G401 (cell line): ENCODE measurements at places on chromosomes 1 and 21.

- no peak for DNase-seq
These were observed 24.8 kb downstream of the SLC2A1 start for GRCh38 chr1:42933610-42934491.

GRCh38 chr1:43908858-43909257 is 24.7 kb upstream of the ARTN start:
- no peak for DNase-seq

GRCh38 chr1:227526524-227526923 is 36.8 kb upstream of the ZNF678 start:
- no peak for DNase-seq

DNA sequence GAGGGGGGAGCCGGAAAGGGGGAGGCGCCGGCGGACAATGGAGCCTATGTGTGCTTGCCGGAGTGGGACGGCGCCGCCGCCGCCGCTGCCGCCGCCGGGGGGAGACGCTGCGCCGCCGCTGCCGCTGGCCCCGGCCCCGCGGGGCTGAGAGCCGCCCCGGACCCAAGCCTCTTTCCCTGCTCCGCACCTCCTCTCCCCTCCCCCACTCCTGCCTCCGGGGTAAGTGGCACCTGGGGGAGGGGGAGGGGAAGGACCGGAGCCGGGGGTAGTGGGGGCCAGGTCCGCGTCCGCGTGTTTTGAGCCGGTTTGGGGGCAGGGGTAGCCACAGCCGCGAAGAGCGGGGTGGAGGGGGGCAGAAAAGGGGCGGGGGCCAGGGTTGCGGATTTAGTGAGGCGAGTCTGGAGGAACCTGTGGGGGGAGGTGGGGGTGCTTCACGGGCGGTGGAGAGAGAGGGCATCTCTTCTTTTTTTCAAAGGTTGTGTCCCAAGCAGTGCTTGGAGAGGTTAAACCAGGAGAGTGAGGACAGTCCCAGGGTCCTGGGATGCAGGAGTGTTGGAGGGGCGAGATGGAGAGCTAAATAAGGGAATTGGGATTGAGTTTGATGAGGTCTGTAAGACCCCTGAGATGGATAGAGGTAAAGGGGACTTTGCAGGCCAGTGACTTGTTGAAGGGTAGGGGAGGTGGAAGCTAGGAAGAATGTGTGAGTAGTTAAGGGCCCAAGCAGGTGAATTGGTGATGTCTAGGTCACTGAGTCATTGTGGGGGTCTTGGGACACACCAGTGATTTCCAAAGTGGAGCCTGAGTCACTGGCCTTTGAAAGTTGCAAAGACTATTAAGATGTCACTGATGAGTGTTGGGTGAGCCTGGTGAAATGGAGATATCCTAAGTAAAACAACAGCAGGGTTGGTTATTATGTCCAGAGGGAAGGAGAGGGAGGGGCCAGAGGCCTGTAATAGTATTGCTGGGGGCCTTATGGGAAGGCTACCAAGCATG is 59.1 kb downstream of the BCL9 start:
- no peak for DNase-seq

DNA sequence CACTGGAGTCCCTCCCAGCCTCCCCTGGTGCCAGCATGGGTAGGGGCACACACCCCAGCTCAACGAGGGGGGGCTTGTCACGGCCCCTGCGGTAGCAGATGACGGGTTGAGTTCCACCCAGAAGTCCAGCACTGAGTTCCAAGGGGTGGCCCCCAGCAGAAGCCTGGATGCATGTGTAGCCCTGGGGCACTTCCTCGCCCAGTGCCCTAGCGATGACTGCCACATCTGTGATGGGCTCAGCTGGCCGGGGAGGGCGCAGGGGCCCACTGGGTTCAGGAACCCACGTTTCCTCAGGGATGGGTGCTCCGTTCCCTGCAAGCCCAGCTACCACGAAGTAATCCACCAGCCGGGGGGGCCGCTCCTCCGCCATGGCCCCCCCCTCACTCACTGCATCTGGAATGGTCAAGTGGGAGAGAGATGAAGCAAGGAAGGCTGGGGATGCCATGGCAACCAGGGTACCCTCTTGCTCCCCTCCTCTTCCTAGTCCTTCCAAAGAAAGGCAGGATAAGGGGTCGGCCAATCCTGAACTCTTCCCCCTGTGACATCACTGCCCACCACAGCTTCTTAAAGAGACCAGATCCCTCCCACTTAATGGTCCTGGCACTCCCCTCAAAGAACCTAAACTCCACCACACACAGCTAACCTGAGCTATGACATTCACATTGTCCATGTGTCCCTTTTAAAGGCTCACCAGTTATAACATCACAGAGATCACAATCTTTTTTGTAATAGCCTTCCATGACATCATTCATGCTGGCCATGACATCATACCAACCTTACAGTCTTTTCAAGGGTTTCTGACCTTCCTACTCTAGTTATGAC is 2.3 kb downstream of the DENND4B start:
- no peak for DNase-seq

GRCh38 chr1:19507516-19507915 is 22.2 kb upstream of the CAPZB start:
- DNase-seq: no peak

- no peak for DNase-seq
These were observed 59.6 kb downstream of the PGBD5 start for GRCh38 chr1:230366504-230366915.

GRCh38 chr1:78303620-78304019 is 187.2 kb upstream of the PTGFR start:
- no peak for DNase-seq

GRCh38 chr1:41394369-41394744 is 33.1 kb downstream of the FOXO6 start:
- no peak for DNase-seq

DNA sequence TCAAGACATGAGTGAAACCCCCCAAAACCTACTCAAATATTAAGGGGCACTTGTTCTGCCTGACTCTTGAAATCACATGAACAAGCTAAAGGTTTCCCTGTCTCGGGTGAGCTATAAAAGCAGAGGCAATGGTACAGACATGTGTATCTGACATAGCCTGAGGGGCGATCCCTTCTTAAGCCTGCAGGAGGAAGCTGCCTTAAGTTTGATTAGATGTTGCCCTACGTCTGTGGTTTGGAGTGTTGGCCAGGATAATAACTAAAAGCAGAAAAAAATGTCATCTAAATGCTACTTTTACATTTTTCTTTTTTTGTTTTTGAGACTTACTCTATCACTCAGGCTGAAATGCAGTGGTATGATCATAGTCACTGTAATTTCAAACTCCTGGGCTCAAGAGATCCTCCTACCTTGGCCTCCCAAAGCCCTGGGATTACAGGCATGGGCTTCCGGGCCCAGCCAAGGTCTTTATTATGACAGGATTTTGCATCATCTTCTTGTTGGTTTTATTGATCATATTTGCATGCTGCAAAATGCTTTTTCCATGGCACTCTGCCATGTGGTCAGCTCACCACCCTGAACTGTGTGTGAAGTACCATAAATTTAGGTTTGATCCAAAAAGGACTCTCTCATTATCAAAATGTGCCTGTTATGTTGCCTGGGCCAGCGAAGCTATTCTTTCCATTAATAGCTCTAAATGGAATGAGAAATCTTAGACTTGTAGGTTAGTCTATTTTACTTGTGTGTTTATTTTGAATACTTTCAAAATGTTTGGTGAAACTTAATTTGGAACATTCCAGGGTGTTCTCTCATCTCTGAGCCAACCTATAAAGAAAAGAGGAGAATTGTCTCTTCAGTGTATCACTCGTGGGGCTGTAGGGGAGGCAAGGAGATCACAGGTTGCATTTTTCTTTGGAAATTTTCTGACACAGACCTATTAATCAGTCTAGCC is 15.0 kb upstream of the HMGN1 start:
- DNase-seq: no peak

DNA sequence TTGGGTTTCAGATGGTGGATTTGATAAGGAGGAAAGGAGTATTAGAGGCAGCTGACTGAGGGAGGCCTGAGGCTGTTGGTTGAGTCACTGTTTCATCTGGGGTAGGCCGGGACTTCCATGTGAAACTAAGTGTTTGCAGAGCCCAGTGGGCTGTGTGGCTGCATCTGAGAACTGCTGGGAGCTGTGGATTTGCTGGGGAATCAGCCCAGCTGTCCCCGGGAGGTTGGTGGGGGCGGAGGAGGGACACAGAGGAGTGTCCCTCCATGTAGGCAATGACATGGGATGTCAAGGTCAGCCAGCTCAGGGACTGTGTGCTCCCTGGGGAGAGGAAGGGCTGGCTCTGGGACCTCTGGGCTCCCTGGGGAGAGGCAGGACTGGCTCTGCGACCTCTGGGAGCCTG is 36.4 kb downstream of the SLC2A7 start:
- DNase-seq: no peak

DNA sequence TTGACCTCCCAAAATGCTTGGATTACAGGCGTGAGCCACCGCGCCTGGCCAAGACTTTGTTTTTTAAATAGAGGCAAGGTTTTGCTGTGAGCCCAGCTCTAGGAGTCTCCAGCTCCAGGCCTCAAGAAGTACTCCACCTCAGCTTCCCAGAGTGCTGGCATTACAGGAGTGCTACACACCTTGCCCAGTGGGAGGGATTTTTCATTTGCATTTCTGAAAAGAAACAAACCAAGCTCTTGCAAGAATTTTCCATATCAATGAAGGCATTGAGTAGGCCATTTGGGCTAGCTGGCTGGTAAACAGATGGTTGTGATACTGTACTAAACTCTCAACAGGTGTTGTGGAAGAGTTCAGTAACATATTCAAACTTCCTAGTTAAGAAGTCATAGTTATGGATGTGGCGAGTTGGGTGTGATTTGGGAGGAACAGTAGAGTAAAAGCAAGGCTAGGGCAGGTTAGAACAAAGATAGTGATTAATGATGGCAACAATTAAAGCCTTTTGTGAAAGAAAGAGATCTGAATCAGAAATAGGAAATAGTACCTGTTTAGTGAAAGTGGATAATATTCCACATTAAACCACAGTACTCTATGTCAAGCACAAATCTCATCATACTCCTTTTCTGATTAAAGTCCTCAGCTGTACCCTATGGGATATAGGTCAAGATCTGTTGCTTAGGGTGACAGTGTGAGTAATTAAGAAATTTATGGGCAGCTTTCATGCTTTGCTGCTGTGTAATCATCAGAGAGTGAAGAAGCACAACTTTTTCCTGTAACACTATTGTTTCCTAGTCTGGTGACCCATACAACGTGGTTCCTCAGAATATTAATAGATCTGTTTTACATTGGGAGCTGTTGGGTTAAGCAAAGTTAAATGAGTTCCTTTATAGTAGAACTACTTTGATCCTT is 10.7 kb downstream of the AKIRIN1 start:
- DNase-seq: no peak

GRCh38 chr1:63322114-63322943 is at the start of gene FOXD3:
FOXD3 (plus strand) TSS chr1:63322567; CDS start chr1:63323059, 492 bp downstream.
- no peak for DNase-seq

DNA sequence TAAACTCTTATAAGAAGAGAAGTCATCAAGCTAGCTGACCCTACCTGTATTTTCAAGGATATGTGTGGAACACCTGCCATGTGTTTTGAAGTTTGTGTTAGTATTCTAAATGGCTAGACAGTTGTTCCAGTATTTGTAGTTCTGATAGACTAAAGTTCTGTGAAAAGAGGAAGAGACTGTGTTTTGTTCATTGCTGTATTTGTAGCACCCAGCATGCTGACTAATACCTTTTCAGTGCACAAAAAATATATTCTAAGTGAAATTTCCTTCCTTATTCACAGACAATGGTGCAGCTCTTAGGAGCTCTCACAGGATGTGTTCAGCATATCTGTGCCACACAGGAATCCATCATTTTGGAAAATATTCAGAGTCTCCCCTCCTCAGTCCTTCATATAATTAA is 8.2 kb upstream of the METTL18 start:
- DNase-seq: no peak

DNA sequence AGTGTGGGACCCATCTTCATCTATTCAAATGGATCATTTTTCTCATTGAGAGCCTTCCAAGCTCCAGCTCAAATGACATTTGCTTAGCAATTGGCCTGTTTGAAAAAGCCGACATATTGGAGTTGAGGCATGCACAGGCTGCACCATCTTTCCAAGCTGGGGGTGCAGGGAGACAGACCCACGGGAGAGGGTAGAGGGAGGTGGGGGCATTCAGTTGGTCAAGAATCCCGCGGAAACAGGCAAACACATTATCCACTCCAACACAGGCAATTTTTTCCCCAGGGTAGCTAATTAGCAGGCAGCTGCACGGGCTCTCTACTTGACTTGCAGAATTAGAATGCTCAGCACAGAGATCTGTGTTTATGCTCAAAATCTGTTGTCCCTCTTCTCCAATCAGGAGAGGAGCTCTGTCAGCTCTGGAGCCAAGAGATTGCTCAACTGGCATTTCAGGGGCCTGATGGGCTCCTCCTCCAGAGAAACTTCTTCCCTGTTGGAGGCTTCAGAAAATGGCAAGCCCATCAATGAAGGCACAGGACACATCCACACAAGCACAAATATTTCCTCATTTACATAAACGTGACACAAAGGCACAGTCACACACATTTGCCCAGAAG is 267.8 kb downstream of the FOXD2 start:
- no peak for DNase-seq

DNA sequence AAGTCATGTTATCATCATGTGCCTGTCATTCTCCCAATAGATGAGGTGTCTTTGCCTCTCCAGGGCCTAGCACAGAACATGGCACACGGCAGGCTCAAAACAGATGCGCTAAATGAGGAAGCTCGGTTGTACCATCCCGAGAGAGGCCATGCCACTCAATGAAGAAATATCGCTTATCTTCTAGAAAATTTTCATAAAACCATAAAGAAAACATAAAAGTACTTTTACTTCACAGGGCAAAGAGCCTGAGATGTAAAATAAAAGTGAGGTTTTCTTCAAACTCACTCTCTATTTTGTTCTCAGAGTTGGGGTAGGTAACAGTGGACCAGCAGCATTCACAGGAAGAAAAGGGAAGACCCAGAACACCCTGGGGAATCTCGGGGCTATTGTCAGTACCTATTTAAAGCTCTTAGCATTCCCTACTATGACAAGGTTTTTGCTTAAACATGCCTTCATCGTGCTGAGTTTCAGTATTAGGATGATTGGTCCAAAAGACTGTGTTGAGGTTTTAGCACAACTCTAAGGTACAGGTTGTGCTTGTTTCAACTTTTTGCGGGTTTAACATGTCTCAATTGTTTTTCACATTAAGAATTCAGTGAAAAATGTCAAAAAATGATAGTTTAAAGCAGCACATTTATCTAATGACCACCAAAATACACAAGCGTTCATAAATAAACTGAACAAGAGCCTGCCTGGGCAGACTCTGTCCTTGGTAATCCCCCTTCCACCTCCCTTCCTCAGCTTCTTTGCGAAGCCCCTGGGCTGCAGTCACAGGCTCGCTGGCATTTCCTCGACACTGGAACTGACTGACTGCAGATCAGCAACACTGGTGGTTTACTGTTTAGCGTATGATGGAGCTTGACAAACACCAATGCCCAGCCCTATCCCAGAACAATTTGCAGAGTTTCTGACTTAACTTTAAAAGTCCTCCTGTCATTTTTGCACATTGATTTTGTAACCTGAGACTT is 55.6 kb downstream of the COQ8A start:
- no peak for DNase-seq

- DNase-seq: no peak
These were observed 37.5 kb upstream of the AJAP1 start for GRCh38 chr1:4616831-4617465.

- DNase-seq: no peak
These were observed 2.2 kb upstream of the SPRR4 start for GRCh38 chr1:152968248-152968647.

- DNase-seq: peak; percentile 87
These were observed 176.7 kb downstream of the OLFM3 start for GRCh38 chr1:101820071-101820470.

- no peak for DNase-seq
These were observed 51.4 kb downstream of the GRIK1 start for GRCh38 chr21:29888437-29888836.

GRCh38 chr1:88847643-88848042 is 43.7 kb downstream of the GTF2B start:
- no peak for DNase-seq

GRCh38 chr1:211646566-211646965 is 28.9 kb downstream of the NEK2 start:
- DNase-seq: no peak
